Activated CD4-positive, CD25-positive, alpha-beta regulatory T cell treated with anti-CD3 and anti-CD28 coated beads, Interleukin-2, amount 50 U/mL, for 24 hours (primary cell): ENCODE measurements at places on chromosomes 6 and 20.
A peak's percentile ranks its signal among the peaks of the same experiment; 100 is the strongest.

DNA sequence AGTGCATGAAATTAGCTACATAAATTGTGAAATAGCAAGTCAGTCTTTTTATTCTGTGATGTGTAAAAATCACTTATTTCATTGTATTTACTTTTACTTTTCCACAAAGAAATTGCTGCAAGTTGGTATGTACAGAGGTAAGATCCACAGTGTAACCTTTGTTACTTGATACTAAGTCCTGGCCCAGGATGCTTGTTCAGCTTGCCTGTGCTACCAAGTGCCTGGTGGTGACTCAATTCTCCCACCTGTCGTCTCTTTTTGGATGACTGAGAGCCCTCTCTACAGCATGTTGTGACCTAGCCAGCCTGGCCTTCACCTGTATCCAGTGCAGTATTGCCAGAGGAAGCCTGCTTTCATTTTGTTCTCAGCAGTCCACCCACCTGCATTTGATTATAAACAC lies 54.9 kb downstream of the ANKRD6 start:
- ATAC-seq: no peak

DNA sequence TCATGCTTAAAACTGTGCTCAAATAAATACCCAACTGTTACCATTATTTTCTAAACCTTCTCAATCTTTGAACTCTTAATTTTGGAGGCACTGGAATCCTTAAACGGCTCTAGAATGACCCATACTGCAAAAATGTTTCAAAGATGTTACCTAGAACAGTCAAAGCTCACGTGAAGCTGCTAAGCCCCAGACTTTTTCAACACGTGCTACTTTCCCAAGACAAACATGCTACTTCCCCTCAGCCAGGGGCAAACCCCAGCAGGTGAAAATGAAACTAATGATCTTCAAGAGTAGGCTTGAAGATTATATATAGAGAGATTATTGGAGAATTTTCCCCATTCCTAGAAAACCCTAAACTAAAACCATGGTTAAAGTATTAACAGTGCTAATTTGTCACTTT lies 28.1 kb downstream of the HUS1B start:
- peak; percentile 51 for ATAC-seq

GRCh38 chr20:47487175-47487917 lies 14.3 kb upstream of the NCOA3 start:
- peak; percentile 84 for ATAC-seq

DNA sequence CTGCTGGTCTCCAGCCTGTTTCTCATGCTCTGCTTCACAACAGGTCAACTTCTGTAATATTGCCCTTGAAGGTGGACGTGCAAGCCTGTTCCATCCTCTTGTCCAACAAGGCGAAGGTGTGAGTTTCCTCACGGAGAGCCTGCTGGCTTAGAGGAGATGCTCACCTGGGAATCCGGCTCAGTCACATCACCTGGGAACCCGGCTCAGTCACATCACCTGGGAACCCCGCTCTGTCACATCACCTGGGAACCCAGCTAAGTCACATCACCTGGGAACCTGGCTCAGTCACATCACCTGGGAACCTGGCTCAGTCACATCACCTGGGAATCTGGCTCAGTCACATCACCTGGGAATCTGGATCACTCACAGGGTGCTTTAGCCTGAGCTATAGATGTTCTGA lies 230.1 kb downstream of the ERMARD start:
- ATAC-seq: no peak
